WTC11 (cell line): ENCODE measurements at places on chromosomes 7 and 10.

GRCh38 chr10:48964038-48964437 lies 24.4 kb upstream of the LRRC18 start:
- H3K27me3 ChIP-seq, result no peaks in the 10 kb centered on the region; the same call in 1 of the 2 replicates
- H3K4me3 ChIP-seq, result no peak overlapping the region
- no peak for DNase-seq
- no peak overlapping the region for H3K27ac ChIP-seq

- peaks cover 17% of the 10 kb centered on the region for H3K36me3 ChIP-seq
- H3K4me1 ChIP-seq, result peaks cover 16% of the 10 kb centered on the region
- peak; percentile 73 for DNase-seq
- H3K4me3 ChIP-seq, result 0 out of 2 replicates have a peak overlapping the region, but pooled peaks have one; percentile 14
- no peaks in the 10 kb centered on the region for H3K27me3 ChIP-seq
Observed at GRCh38 chr10:103661198-103661950, 167.9 kb downstream of the NEURL1 start.

- no peaks in the 10 kb centered on the region for H3K27me3 ChIP-seq
- H3K4me1 ChIP-seq, result peaks cover 6% of the 10 kb centered on the region
- no peak overlapping the region for H3K27ac ChIP-seq
- no peaks in the 10 kb centered on the region for H3K36me3 ChIP-seq
- H3K4me3 ChIP-seq, result no peak overlapping the region
Observed at GRCh38 chr10:105149371-105149891, 508.3 kb downstream of the SORCS3 start.

- no peak for DNase-seq
- H3K27me3 ChIP-seq, result peaks cover 15% of the 10 kb centered on the region
- H3K36me3 ChIP-seq, result no peaks in the 10 kb centered on the region
- no peak overlapping the region for H3K27ac ChIP-seq
- no peaks in the 10 kb centered on the region for H3K4me1 ChIP-seq
- no peak overlapping the region for H3K4me3 ChIP-seq
Observed at GRCh38 chr10:88642209-88642608, 22.0 kb upstream of the LIPF start.

GRCh38 chr10:50310560-50311174 lies 59.4 kb upstream of the ASAH2 start:
- no peaks in the 10 kb centered on the region; the same call in 1 of the 2 replicates for H3K36me3 ChIP-seq
- no peak overlapping the region for H3K27ac ChIP-seq
- H3K4me1 ChIP-seq, result no peaks in the 10 kb centered on the region
- DNase-seq, result peak; percentile 76

GRCh38 chr7:140638173-140638791 lies 2.3 kb downstream of the DENND2A start:
- H3K27me3 ChIP-seq, result peaks cover 37% of the 10 kb centered on the region
- no peaks in the 10 kb centered on the region for H3K36me3 ChIP-seq
- peak overlapping the region; percentile 97; the same call in 1 of the 2 replicates for H3K4me3 ChIP-seq
- peak; percentile 40 for DNase-seq
- peaks cover 47% of the 10 kb centered on the region for H3K4me1 ChIP-seq

DNA sequence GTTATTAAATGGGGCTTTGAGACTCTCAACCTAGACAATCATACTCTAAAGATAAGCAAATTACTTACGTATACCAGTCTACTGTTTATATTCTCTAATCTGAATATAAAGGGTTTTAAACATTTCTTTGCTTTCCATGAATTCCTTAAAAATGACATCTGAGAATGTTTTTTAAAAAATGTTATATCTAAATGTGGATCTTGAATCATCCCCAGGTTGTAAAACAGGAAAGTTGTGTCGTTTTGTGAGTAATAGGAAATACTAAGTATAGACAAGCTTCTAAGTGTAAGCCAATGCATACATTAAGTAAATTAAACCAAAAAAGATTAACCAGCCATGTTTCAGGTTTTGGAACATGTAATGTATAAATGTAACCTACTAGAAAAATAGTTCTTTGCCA lies 26.8 kb downstream of the ADD3 start:
- DNase-seq, result no peak
- peaks cover 49% of the 10 kb centered on the region for H3K4me1 ChIP-seq

- peak overlapping the region; percentile 77 for H3K4me3 ChIP-seq
- no peaks in the 10 kb centered on the region for H3K36me3 ChIP-seq
- H3K4me1 ChIP-seq, result peaks cover 70% of the 10 kb centered on the region
Observed at GRCh38 chr10:122162671-122163173, 108.4 kb upstream of the BTBD16 start.

- no peak for DNase-seq
- H3K27ac ChIP-seq, result no peak overlapping the region
- H3K4me3 ChIP-seq, result no peak overlapping the region
Observed at GRCh38 chr10:68752711-68753350, 31.8 kb downstream of the CCAR1 start.

DNA sequence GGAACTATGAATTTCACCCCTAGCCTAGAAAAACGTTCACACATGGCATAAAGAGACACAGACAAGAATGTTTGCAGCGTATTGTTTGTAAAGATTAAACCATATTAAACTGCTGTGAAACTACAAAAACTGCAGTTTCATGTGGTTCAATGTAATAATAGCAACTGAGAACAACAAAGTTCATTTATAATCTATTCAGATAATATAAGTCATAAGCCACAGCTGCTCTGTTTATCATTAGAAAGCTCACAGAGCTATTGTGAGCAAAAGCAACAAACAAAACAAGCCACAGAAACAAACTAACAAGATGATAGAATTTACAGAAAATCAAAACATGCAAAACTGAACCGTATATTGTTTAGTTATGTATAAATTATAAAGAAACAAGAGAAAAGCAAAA lies 113.5 kb downstream of the AHR start:
- no peak for DNase-seq
- no peaks in the 10 kb centered on the region for H3K4me1 ChIP-seq
- H3K4me3 ChIP-seq, result no peak overlapping the region
- no peaks in the 10 kb centered on the region for H3K36me3 ChIP-seq

DNA sequence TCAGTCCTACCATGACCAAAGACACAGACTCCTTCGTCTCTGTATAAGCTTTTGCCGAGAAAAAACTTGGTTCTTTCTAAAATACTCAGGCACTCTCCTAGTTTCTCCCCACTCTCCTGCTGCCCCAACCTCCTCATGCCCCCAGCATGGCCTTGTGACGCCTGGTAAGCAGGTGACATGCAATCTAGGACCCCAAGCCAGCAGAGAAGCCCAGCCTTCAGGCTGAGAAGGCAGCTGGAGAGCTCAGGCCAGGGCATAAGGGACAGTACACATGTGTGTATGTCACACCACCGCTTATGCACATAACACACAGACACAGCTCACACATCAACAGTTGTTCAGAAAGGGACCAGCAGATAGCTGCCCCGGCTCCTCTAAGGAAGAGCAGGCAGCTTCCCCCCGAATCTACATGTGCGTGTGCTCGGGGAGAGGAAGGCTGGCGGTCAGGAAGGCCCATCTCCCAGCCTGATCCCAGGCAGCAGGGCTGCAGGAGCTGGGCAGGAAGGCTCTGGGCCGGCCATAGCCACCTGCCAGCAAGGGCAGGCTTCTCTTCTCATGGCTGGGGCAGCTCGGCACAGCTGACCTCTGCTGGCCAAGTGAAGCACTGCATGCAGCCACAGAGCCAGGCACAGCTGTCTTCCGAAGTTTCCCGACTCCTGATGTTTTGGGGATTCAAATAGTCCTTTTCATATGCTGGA lies 8.5 kb downstream of the DDX56 start:
- H3K36me3 ChIP-seq, result peaks cover 48% of the 10 kb centered on the region
- no peaks in the 10 kb centered on the region for H3K27me3 ChIP-seq
- H3K4me1 ChIP-seq, result no peaks in the 10 kb centered on the region
- H3K4me3 ChIP-seq, result no peak overlapping the region
- DNase-seq, result peak; percentile 80

- no peaks in the 10 kb centered on the region for H3K27me3 ChIP-seq
- no peak overlapping the region for H3K4me3 ChIP-seq
- no peaks in the 10 kb centered on the region for H3K36me3 ChIP-seq
- H3K27ac ChIP-seq, result peak overlapping the region; percentile 58; the same call in 1 of the 2 replicates
- DNase-seq, result no peak
Observed at GRCh38 chr10:31936933-31937332, 8.3 kb upstream of the ARHGAP12 start.

GRCh38 chr7:124257638-124258308 lies 224.9 kb upstream of the TMEM229A start:
- DNase-seq, result no peak
- H3K27me3 ChIP-seq, result peaks cover 7% of the 10 kb centered on the region
- H3K36me3 ChIP-seq, result no peaks in the 10 kb centered on the region
- H3K4me1 ChIP-seq, result peaks cover 23% of the 10 kb centered on the region
- H3K27ac ChIP-seq, result no peak overlapping the region

- H3K27me3 ChIP-seq, result no peaks in the 10 kb centered on the region
- DNase-seq, result no peak
- no peaks in the 10 kb centered on the region for H3K36me3 ChIP-seq
- H3K4me3 ChIP-seq, result no peak overlapping the region
Observed at GRCh38 chr7:85564861-85565260, 378.0 kb upstream of the SEMA3D start.

DNA sequence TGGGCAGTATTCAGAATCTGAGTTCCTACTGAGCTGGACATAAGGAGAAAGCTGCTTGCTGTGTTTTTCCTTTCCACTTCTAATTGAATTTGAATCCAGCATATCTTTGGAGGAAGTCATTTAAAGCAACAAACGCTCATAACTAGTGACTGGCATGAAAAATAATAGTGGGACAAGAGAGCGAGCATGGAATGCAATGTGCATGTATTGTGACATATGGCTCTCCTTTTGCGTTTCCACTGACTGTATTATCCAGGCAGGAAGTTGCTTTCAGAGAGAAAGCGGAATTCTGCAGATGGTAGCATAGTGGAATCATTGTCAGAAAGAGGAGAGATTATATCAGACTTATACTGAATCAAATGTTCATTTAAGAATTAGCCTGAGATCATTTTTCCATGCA lies 368.6 kb downstream of the REEP3 start:
- no peaks in the 10 kb centered on the region for H3K36me3 ChIP-seq
- H3K27ac ChIP-seq, result no peak overlapping the region
- DNase-seq, result no peak

DNA sequence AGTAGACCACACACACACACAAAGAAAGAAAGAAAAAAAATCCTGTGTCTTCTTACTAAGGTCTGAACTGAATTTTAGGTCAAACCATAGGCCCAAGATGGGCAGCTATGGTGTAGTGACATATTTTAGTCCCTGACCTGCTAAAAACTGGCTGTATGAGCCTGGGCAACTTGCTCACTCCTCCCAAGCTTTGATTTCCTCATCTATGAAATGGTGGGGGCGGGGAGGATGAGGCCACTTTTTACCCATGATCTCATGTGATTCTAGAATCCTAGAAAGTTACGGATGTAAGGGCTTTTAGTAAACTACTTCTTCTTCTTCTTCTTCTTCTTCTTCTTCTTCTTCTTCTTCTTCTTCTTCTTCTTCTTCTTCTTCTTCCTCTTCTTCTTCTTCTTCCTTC lies 6.1 kb upstream of the CCL24 start:
- H3K27me3 ChIP-seq, result peaks cover 13% of the 10 kb centered on the region; the same call in 1 of the 2 replicates
- H3K36me3 ChIP-seq, result no peaks in the 10 kb centered on the region
- DNase-seq, result no peak

GRCh38 chr10:1448252-1448930 lies 288.9 kb downstream of the ADARB2 start:
- peaks cover 2% of the 10 kb centered on the region for H3K27me3 ChIP-seq
- peaks cover 24% of the 10 kb centered on the region for H3K4me1 ChIP-seq
- H3K27ac ChIP-seq, result no peak overlapping the region

DNA sequence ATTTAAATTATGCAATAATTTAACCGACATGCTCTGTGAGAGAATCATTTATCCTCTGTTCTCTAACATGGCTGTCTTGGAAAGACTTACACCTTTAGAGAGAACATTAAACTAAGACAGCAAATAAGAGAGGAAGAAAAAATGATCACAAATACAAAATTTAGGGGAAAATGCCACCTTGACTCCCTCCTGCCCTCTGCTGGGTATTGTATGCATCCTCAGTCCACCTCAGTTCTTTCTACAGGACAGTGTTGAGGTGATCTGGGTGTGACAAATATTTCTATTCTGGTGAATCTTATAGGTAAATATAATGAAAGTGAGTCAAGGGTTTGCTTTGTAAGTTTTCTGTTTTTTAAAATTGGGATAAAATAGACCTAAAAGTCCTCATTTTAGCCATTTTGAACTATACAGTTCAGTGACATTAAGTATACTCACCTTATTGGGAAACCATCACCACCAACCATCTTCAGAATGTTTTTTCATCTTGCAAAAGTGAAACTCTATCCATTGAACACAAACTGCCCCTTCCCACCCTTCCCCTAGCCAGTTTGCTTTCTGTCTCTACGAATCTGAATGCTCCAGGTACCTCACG lies 61.5 kb upstream of the ELMO1 start:
- H3K4me1 ChIP-seq, result peaks cover 30% of the 10 kb centered on the region
- DNase-seq, result no peak
- H3K27me3 ChIP-seq, result no peaks in the 10 kb centered on the region
- no peak overlapping the region for H3K27ac ChIP-seq
- no peak overlapping the region for H3K4me3 ChIP-seq

GRCh38 chr10:126209451-126209850 lies 178.8 kb downstream of the ADAM12 start:
- H3K27me3 ChIP-seq, result no peaks in the 10 kb centered on the region
- no peaks in the 10 kb centered on the region for H3K4me1 ChIP-seq
- DNase-seq, result no peak
- H3K27ac ChIP-seq, result no peak overlapping the region
- H3K36me3 ChIP-seq, result peaks cover 2% of the 10 kb centered on the region; the same call in 1 of the 2 replicates
- H3K4me3 ChIP-seq, result no peak overlapping the region

- H3K36me3 ChIP-seq, result no peaks in the 10 kb centered on the region
- peaks cover 36% of the 10 kb centered on the region for H3K4me1 ChIP-seq
- no peaks in the 10 kb centered on the region for H3K27me3 ChIP-seq
- H3K27ac ChIP-seq, result no peak overlapping the region
Observed at GRCh38 chr10:102712089-102712488, 2.1 kb downstream of the ARL3 start.

DNA sequence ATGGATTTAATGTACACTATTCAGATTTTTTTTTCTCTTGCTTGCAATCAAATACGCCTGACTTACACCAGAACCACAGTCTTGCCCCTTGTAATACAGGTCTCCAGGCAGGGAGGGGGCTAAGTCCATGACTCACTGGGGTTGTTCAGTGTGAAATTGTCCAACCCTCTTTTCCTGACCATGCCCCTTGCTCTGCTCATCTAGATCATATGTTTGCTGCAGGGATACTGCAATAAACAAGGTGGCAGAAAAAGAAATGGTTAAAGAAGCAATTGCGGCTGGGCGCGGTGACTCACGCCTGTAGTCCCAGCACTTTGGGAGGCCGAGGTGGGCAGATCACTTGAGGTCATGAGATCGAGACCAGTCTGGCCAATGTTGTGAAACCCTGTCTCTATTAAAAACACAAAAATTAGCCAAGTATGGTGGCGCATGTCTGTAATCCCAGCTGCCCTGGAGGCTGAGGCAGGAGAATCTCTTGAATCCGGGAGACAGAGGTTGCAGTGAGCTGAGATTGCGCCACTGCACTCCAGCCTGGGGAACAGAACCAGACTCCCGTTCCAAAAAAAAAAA lies 85.5 kb downstream of the TMEM130 start:
- H3K27me3 ChIP-seq, result no peaks in the 10 kb centered on the region
- no peaks in the 10 kb centered on the region for H3K36me3 ChIP-seq
- H3K4me1 ChIP-seq, result no peaks in the 10 kb centered on the region
- no peak overlapping the region for H3K4me3 ChIP-seq
- H3K27ac ChIP-seq, result no peak overlapping the region
- DNase-seq, result no peak

- DNase-seq, result no peak
- H3K4me1 ChIP-seq, result peaks cover 3% of the 10 kb centered on the region
- no peak overlapping the region for H3K4me3 ChIP-seq
Observed at GRCh38 chr10:46254467-46254866, 32.3 kb upstream of the ANTXRL start.
